ENCODE measurements at places on chromosomes 1 and 21.

- DNase-seq: no peak
Observed at GRCh38 chr21:38878379-38879179, 72.8 kb downstream of the ETS2 start.

DNA sequence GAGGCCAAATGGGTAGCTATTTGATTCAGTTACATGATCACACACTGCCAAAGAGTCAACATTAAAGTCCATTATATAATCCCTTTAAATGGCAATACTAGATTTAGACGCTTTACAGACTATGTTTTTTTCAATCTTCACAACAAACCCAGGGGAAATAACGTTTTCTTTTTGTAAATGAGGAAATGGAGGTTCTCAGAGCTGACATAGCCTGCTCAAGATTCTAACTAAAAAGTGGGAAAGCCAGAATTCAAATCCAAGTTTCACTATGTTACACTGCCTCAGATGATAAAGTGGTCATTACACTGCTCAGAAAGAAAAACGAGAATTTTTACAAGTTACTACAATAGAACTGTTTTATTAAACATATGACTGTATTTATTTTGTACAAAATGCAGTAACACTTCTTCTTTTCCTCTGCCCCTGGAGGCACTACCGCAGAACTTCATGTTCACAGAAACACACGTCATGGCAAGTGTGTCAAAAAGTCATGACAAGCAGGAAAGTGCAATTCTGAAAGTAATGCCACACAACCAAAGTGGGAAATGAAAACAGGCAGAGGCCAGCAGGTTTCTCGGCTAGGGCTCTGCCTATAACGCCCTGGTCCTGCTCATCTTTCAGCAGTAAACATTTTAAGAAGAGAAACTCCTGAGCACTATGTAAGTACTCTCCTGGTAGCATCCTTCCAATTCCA is 19.0 kb downstream of the THEMIS2 start:
- DNase-seq: no peak

DNA sequence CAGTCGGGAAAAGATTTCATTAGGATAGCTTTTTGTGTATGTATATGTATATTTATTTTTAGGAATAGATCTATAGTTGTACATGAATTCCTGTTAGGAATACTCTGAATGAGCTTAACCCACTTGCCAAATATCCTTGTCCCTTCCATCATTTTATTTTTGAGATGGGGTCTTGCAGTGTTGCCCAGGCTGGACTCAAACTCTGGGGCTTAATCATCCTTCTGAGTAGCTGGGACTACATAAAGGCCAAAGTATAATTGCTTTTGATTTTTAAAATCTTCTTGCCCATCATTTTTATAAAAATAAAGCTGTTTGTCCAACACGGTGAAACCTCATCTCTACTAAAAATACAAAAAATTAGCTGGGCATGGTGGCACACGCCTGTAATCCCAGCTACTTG is 20.2 kb upstream of the PLEKHM2 start:
- DNase-seq: no peak

- no peak for DNase-seq
Observed at GRCh38 chr1:65952696-65953095, 160.0 kb downstream of the PDE4B start.

- DNase-seq: no peak
Observed at GRCh38 chr1:247409869-247410544, 6.0 kb upstream of the NLRP3 start.

DNA sequence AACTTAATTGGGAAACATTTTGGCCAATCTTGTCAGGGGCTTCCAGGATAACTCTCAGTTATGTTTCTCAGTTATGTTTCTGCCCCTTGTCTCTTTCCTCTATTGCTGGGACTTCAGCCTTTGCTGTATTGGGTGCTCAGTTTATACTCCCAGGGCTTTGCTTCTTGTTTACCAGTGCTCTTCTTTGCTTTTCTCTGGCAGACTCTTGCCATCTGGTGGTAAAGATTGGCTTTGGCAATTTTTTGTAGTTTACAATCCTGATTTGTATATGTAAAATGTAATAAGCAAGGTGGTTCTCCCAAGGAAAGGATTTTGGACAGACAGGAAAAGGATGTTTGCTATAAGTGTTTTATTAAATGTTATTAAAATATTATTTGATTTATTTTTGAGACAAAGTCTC is 37.9 kb downstream of the FABP3 start:
- DNase-seq: no peak

DNA sequence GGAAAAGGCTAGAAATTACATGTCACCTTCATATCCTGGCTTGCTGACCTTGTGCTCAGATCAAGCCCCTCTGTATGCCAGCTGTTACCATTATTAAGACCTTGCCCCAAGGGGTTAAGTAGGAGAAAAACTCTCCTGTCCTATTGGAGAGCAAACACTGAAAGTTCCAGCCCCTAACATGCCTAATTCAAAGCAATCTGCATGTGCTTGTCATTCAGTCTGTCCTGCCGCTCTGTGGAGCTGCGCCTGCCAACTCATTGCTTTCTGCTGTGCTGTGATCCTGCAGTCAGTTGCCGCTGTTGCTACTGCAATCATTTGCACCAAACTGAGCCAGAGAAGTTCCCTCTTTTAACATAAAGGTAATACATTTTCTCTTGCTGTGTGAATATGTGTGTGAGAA is 113.4 kb downstream of the DISP1 start:
- peak; percentile 83 for DNase-seq
